ENCODE measurements at places on chromosomes 1 and 21. TPM values are rescaled to one million over a fixed set of nuclear protein-coding genes. Genes with fewer than 3 reads are reported as not detected.

DNA sequence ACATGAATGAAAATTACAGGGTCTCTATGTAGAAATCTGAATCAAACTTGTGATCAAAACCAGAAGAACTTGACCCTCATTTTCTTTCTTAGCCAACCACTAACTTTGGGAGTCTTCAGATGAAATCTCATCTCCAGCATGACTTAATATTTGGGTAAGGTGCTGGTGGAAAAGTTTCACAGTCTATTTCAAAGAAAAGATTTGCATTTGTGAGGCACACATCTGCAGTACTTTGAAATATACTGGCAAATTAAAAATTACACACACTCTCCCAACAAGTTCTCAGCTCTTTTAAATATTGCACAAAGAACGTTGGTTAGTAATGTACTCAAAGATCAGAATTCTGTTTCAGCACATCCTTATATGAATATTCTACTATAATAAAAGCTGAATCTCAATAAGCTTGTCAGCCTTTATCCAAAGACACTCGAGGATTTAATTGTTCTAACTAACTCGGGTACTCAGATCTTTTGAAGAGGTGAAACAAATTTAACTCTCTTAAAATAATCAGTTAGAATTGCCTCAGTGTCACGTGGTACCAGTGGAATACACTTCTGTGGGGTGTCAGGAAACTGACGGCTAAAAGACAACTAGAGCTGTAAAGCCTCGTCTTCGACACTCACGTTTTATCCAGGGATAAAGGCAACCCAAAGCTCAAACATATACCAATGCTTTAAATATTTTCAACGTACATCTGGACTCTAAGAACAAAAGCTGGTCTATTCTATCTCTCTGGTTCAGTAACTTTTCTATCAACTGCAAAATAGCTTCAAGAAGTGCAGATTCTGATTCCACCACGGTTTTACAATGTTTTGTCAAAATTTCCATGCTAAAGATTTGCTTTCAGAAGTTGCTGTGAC, 19.0 kb downstream of the SAMSN1 start:
- H3K27me3 ChIP-seq, result no peaks in the 10 kb centered on the region
- no peak overlapping the region for H3K27ac ChIP-seq
- no peak for DNase-seq
- H3K4me1 ChIP-seq, result no peaks in the 10 kb centered on the region

GRCh38 chr1:70048336-70049094, 156.9 kb downstream of the LRRC40 start:
- no peak overlapping the region for H3K27ac ChIP-seq
- H3K36me3 ChIP-seq, result no peaks in the 10 kb centered on the region
- H3K4me1 ChIP-seq, result no peaks in the 10 kb centered on the region
- no peak overlapping the region for H3K4me3 ChIP-seq
- no peak for DNase-seq
- H3K27me3 ChIP-seq, result no peaks in the 10 kb centered on the region

The ARID4B gene
- total RNA-seq, result 34.0 TPM

- no peak for DNase-seq
- no peak overlapping the region for H3K27ac ChIP-seq
- no peaks in the 10 kb centered on the region for H3K36me3 ChIP-seq
- no peaks in the 10 kb centered on the region for H3K4me1 ChIP-seq
Measured at GRCh38 chr1:53511933-53512806, 53.0 kb downstream of the DMRTB1 start.

The MAN1C1 gene
- total RNA-seq, result 9.3 TPM

DNA sequence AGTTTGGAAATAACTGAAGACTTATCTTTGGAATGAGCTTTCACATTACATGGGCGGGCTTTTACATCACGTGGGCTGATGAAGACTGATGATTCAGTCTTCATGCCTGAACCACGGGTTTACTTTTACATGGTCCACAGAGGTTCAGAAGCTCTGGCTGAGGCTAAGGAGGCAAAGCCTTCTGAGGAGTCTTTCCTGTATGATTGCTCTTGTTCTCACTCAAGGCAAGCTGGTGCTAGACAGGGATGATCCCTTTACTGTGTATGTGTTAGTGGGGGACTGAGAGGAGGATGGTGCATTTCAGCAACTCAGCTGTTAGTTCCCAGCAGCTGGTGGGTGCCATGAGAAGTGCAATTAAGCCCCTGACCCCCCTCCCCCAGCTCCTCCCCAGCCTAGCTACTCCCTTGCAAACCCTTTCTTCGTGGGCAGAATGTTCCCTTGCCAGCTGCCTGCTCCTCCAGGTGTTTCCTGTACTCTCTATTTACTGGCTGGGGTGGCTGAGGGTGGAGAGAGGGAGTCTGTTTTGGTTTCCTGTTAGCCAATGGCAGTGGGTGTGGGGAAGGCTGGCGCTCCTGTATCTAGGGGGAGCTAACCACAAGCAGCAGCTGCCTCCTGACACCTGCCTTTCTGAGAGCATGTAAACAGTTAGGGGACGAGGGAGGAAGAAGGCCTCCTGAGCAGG, 15.4 kb downstream of the BTG2 start:
- no peak overlapping the region for H3K27ac ChIP-seq
- H3K4me1 ChIP-seq, result no peaks in the 10 kb centered on the region
- H3K27me3 ChIP-seq, result peaks cover 13% of the 10 kb centered on the region
- no peaks in the 10 kb centered on the region for H3K36me3 ChIP-seq
- no peak overlapping the region for H3K4me3 ChIP-seq
